H7 (cell line): ENCODE measurements at places on chromosomes 6 and 20. TPM values are rescaled to one million over a fixed set of nuclear protein-coding genes. Genes with fewer than 3 reads are reported as not detected.

The TMEM244 gene
- total RNA-seq, result not detected in 2 replicates

DNA sequence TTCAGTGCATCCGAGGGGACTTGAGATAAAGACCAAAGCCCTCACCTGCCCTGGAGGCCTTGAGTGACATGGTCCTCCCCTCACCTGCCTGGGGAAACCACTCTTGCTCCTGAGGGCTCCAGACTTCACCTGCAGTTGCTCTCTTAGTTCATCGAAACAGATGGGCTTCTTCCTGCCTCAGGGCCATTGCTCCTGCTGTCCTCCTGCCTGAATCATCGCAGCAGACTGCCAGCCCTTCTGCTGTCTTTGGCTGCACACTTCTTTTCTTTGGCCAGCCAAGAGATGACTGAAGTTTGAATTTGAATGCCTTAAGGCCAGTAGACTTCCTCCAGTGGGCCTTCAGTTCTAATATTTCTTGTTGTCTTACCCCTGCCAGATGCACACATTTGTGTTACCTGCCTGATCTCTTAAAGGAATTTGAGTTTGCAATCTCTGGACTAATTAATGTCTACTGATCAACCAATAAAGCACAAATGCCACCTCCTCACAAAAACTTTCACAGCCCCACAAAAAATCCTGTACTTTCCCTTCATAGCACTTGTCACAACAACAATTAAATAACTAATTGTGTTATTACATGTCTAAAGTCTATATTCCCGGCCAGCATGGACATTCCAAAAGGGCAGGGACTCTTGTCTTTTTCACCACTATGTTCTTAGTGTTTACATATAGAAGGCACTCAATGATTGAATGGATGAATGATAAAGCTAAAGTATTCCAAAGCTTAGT lies 56.7 kb upstream of the SGK1 start:
- DNase-seq, result no peak

GRCh38 chr20:24782801-24783630 lies 166.1 kb upstream of the CST7 start:
- DNase-seq, result no peak

The DZANK1 gene
- total RNA-seq, result 1.7 and 2.8 TPM in 2 replicates

The RRAGD gene
- 16.0 and 19.8 TPM in 2 replicates for total RNA-seq

The SMPDL3A gene
- 0.89 and 1.8 TPM in 2 replicates for total RNA-seq

The SLC22A2 gene
- total RNA-seq, result 0.42 and 1.1 TPM in 2 replicates

DNA sequence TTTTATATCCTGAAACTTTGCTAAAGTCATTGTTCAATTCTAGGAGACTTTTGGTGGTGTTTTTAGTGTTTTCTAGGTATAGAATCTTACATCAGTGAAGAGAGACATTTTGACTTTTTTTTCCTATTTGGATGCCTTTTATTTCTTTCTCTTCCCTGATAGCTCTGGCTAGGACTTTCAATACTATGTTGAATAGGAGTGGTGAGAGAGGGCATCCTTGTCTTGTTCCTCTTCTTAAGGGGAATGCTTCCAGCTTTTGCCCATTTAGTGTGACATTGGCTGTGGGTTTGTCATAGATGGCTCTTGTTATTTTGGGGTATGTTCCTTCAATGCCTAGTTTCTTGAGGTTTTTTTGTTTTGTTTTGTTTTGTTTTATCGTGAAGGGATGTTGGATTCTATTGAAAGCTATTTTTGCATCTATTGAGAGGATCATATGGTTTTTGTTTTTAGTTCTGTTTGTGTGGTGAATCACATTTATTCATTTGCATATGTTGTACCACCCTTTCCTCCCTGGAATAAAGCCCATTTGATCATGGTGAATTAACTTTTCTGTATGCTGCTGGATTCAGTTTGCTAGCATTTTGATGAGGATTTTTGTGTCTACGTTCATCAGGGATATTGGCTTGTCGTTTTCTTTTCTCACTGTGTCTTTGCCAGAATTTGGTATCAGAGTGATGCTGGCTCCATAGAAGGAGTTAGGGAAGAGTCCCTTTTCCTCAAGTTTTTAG lies 540.1 kb upstream of the FLRT3 start:
- DNase-seq, result no peak

DNA sequence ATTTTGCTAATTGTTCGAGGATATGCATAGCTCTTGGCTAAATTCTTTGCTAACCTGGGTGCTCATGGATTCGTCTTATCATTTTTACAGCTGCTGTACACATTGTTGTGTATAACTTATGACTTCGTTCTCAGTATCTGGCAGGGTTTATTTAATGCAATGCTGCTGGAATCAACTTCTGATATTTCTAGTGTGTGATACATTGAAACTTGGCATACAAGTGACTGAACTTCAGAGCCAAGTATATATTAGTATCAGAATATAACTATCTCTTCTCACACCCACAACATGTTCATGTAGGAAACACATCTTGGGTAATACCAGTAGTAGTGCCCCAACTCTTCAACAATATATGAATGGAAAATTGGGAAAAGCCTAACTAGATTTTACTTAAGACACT lies 764.2 kb downstream of the TENT5A start:
- no peak for DNase-seq

DNA sequence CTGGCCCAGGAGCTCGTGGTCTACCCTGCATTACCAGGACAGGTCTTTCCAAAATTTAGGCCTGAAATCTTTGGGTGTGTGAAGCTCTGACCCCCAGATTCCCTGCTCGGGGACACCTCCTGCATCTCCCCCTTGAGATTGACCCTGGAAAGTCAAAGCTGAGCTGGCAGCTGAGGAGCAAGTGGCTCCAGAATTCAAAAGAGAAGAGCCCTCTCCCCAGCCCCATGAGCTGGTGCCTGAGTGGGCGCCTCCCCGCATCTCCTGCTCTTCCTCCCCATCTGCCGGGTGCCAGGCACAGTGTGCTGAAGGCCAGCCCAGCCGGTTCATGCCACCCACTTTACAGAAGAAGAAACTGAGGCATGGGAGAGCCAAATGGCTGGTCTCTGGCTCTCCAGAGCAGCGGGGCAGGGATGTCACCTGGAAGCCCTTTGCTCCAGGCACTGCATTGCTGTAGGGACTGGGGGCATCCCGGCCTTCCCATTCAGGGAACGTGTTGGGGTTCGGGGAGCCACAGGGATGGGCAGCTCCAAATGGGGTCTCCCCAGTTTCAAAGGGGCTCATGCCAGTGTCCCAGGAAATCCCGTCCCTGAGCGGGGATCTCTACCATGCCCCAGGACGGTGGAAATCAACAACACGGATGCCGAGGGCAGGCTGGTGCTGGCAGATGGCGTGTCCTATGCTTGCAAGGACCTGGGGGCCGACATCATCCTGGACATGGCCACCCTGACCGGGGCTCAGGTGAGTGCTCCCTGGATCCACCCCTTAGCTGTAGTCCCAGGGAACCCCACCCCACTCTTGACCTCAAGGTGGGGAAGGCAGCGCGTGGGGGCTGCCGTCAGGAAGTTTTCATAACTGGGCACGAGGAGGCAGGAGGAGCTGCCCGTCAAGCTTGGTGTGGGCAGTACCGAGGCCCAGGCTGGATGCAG lies 20.5 kb downstream of the NPEPL1 start:
- peak; percentile 44 for DNase-seq

The FAM83C gene
- total RNA-seq, result not detected in 2 replicates

The PLEKHG1 gene
- 0.44 and 0.45 TPM in 2 replicates for total RNA-seq

GRCh38 chr6:112409311-112409710 lies 62.2 kb downstream of the RFPL4B start:
- DNase-seq, result no peak

- peak; percentile 39 for DNase-seq
Measured at GRCh38 chr20:17612287-17612991, 42.6 kb downstream of the DSTN start.

GRCh38 chr6:18262702-18263417 lies 1.5 kb downstream of the DEK start:
- peak; percentile 40 for DNase-seq

The KCNK15 gene
- 0.14 TPM in 1 of 2 replicates, not detected in the other for total RNA-seq

- DNase-seq, result no peak
Measured at GRCh38 chr6:44696686-44697085, 309.2 kb downstream of the CDC5L start.

The CAGE1 gene
- 0.11 and 0.21 TPM in 2 replicates for total RNA-seq

DNA sequence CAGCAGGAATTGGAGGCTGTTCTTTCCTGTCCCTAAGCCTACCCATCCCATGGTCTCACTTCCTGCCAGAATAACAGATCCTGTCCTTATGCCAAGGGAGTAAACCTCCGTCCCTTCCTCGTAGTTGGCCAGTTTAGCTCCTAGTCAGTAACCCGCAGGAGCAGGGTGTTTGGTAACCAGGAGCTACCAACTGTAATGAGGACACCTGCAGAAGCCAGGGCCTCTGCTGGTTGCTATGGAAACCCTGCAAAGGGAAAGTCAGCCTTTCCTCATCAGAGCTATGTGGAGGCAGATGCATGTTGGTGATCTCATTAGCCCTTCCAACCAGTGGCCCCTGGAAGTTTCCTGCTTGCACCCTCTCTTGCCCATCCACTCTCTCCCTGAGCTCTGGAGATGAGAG lies 368.2 kb upstream of the SULF2 start:
- DNase-seq, result peak; percentile 65

GRCh38 chr6:105748737-105749161 lies 337.4 kb upstream of the PRDM1 start:
- DNase-seq, result no peak

- DNase-seq, result peak; percentile 51
Measured at GRCh38 chr6:21348504-21349195, 244.9 kb upstream of the SOX4 start.

- no peak for DNase-seq
Measured at GRCh38 chr6:159430323-159430722, 261.1 kb downstream of the FNDC1 start.

DNA sequence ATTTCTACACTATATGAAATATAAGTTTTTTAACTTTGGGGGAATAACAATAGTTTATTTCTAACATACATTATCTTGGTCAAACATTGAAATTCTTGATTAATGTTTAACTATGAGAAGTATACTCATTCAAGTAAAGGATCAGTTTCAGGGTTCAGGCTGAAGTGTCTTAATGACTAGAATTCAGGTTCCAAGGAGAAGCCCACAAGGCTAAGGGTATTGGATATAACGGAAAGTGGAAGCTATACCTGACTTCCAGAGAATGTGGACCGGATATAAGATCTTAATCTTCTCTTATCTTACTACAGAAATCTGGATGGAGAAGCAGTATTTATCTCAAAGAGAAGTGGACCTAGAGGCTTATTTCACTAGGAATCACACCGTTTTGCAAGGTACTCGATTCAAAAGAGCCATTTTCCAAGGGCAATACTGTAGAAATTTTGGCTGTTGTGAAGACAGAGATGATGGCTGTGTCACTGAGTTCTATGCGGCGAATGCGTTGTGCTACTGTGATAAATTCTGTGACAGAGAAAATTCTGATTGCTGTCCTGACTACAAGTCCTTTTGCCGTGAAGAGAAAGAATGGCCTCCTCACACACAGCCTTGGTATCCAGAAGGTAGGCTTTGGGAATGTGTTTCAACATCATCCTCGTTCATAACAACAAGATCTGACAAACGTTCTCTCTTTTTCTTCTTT lies at the start of gene TINAG:
Gene TINAG, plus strand, starts transcription at position 153 of the 697 bp plus-strand sequence. Its CDS starts 110 bp downstream, at position 263.
- no peak for DNase-seq

DNA sequence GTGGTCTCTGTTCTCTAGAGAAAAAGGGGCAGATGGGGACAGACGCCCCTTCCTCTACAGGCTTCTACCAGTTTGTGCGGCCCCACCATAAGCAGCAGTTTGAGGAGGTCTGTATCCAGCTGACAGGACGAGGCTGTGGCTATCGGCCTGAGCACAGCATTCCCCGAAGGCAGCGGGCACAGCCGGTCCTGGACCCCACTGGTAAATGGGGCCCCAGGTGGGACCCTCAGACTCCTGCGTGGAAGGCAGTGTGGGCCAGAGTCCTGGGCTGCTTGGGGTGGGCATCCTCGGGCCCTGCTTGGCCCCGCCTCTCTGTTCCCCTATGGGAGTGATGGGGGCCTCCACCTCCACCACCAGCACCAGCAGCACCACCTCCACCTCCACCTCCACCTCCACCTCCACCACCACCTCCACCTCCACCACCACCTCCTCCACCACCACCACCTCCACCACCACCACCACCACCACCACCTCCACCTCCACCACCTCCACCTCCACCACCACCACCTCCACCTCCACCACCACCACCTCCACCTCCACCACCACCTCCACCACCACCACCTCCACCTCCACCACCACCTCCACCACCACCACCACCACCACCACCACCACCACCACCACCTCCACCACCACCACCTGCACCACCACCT lies 3.2 kb upstream of the TNFRSF6B start:
- DNase-seq, result peak; percentile 56

GRCh38 chr6:2410656-2411380 lies 165.4 kb upstream of the GMDS start:
- no peak for DNase-seq

- DNase-seq, result no peak
Measured at GRCh38 chr6:81476881-81477280, 275.6 kb downstream of the TENT5A start.

The TCP11 gene
- 0.31 TPM in 1 of 2 replicates, not detected in the other for total RNA-seq

DNA sequence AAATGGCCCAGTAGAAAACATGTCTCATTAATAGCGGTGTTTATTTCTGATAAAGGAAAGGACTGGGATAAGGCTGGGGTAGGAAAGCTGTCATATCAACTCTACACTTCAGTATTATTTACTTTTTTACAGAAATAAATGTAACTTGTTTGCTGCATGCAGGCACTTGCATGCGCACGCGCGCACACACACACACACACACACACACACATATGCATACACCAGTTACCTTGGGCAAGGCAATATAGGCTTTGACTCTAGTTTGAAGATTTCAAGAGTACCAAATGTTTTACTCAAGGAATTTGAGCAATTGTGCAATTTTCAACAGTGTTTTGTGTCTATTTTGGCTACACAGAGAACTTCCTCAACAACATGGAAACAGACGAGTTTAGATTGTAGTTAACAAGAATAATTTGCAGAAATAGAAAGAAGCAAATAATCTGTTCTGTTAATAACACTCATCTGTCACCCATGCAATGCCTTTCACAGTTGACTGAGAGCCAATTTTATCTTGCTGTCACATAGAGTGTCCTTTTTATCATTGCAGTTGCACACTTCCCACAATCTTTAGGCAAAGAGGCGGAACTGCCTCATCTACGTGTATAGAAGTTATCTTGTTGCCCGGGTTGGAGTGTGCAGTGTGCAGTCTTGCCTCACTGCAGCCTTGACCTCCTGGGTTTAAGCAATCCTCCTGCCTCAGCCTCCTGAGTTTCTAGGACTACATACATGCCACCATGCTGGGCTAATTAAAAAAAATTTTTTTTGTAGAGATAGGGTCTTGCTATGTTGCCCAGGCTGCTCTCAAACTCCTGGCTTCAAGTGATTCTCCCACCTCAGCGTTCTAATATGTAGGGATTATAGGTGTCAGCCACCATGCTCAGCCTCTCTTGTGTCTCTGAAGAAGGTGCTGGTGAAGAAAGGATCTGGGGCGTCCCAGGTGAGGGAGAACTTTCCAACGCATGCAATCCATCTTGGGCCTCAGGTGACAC lies 74.8 kb upstream of the SHLD1 start:
- DNase-seq, result no peak

DNA sequence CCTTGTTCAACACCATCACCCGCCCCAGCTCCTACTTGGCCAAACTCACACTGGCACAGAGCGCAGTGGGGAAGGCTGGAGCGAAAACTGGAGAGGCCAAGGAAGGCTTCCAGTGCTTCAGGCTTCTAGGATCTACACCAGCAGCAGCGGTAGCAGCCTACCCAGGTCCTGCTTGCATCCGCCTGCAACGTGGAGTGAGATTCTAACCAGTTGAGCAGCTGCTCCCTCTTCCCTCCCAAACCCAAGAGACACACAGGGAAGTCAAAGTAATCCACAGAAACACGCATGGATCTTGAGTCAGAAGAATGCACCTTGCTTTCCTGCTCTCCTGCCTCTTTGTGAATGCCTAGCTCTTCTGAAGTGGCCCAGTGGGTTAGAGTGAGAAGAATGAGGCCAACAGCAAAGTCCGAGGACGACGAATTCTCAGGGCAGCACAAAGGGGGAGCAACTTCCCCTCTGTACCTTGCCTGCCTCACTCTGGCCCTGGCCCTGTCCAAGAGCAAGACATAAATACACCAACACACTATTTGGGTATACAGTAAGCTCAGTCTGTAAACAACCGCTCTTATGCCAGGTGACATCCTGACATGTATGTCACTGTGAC lies 95.9 kb upstream of the FOXQ1 start:
- no peak for DNase-seq
